ENCODE measurements at places on chromosomes 6 and 20.
A peak's percentile ranks its signal among the peaks of the same experiment; 100 is the strongest.

- DNase-seq, result no peak
Measured at GRCh38 chr6:25465941-25466340, 186.1 kb upstream of the SCGN start.

DNA sequence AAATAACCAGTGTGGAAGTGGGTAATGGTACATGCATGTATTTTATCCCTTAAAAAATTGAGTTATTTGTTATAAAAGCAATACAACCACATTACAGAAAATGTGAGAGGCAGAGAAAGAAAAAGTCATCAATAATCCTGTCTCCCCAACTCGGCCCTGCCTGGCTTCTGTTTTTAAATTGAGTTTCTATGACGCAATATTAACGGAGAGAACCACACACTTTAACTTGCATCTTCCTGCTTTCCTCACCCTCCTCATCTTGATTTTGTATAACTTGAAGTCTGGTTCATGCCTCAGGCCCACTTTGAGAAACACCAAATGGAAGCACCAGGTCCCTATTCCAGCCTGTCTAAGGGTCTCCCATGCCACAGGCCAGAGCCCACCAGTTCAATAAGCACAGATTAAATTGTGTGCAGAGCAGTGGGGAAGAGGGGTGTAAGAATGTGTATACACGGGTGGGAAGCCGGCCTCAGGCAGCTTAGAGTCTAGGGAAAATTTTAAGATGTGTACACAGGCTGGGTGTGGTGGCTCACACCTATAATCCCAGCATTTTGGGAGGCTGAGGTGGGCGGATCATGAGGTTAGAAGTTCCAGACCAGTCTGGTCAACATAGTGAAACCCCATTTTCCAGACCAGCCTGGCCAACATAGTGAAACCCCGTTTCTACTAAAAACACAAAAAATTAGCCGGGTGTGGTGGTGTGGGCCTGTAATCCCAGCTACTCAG lies 15.9 kb downstream of the KCNK5 start:
- DNase-seq, result no peak

DNA sequence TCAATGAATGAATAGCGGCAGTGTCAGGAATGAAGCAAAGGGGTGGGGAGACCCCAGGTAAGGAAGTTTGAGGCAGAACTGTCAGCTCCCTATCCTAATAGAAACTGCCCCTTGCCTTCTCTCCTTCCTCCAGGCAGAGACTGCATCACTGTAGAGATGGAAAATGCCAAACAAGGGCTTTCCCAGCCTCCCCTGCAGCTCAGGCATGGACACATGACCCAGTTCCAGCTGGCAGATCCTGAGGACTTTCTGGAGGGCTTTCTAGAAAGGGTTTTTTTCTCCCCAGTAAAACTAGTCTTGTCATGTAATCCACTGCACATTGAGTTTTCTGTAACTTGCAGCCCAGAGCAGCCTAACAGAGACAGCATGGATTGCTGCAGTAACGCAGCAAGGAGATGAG lies 17.9 kb upstream of the PNPLA1 start:
- no peak for DNase-seq

GRCh38 chr20:62479656-62480055 lies 3.9 kb upstream of the GATA5 start:
- no peak for DNase-seq

DNA sequence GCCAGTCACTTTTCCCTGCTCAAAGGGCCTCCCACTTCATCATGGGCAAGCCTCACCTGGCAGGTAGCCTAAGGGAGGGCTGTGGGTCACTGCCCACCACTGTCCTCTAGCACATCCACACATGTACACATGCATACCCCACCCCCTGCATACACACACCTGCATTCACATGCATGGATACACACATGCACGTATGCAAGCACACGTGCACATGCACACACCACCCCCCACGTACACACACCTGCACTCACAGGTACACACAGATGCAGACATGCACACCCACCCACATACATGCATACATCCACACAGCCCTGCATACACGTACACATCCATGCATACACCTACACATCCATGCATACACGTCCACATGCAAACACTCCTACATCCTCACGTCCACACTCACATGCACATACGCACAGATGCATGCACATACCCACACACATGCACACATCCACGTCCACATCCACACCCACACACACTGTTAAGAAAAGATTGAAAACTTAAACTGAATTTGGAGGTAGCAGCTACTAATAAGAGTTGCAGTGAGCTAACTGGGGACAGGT lies 14.0 kb upstream of the EXOC2 start:
- DNase-seq, result no peak

GRCh38 chr6:138115877-138116660 lies 8.8 kb upstream of the PERP start:
- DNase-seq, result peak; percentile 54

DNA sequence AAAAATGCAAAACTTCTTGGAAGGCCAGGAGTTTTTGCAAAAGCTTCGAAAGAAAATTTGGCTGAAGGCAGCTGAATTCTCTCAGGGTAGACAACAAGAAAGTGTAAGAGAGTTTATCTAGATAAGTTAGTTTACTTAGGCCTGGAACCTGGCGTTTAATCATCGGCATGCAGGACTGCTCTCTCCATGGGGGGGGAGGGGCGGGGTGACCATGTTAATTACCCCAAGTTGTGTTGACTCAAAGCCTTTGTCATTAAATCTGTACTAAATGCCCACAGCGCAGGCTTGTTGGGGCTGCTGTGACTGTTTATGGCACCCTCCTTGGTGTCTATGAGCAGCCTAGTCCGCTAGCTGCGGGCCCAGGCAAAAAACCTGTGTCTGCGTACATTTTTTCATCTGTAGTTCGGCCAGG lies 20.1 kb upstream of the ZNF451 start:
- no peak for DNase-seq

DNA sequence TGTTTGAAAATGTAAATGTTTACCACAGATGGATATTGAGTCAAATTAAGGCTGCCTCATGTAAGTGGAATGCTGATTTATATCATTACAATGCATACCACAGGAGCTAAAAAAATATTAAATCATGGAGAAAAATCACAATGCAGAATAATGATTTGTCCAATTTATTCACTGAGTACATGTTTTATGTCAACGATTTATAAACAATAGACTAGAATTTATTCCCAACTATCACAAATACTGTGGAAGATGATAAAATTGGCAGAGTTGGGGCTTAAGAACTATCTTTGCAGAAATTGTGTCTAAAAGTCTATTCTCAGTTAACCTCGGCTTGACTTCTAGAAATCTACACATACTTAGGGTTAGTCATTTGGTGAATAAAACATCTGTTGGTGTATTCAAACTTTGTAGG lies 472.1 kb upstream of the MARCKS start:
- DNase-seq, result no peak

GRCh38 chr20:18705910-18706309 lies 107.7 kb upstream of the SCP2D1 start:
- DNase-seq, result no peak

DNA sequence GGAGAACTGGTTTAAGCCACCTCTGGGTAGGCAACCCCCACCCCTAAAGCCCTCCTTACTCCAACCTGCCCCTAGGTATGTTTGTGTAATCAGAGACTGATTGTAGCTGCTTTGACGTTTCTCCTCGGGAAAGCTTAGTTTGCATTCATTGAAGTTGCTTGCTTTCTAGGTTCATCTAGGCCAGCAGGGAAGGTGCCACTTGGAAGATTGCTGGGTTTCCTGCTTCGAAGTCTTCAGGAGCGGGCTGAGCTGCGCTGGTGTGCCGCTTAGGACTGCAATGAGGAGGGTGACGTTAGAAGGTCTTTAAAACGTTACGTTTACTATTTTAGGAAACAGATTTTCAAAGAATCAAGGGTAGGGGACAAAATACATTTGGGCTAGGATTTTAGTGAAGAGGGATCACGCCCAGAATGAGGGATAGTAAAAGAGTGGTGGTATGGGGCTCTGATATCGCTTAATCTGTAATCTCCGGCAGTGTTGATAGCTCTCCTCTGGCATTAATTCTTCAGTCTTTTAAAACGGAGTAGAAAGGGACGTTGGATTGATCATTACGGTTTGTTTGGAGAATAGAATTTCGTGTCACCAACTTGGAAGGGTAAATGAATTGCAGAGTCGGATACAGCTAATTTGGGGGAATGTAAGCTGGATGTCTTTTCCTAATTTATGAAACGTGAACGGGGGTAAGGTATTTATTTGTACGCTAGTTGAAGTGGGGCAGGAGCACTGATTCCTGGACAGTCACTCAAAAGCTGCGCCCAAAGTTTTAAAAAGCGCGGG lies 92.6 kb upstream of the PRDM1 start:
- DNase-seq, result no peak

GRCh38 chr20:16926626-16927430 lies 178.7 kb downstream of the OTOR start:
- no peak for DNase-seq

DNA sequence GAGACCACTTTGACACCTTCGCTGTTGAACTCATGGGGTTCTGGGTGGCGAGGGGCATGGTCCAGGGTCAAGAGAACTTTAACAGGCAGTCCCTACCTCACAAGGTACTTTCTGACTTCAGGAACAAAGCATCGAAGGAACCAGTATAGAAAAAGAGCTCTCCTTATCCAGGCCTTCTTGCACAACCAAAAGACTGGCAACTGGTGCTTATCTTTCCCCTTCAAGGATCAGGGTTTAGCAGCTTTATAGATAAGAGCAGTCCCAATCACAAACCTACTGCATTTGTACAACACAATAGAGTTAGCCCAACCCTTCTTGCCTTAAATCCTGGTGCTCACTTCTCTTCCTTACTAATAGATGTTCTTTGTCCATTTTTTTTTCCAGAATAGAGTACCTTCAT lies 116.3 kb downstream of the SNX5 start:
- no peak for DNase-seq

DNA sequence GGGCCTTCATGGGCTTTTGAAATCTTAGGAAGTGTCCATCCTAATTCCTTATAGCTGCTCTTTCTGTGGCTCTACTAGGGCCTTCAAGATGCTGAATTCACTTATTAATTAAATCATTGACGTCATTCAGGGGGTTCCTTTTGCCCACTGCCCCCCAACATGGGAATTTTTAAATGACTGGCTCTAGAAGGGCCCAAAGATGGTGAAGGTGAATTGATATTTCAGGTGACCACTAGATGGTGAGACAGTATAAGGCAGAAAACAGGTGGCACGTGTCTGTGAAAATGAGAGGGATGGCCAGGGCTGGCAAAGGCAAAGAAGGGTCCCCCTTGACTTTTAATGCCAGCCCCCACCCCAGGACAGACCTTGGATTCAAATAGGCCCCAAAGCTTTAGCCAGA lies 11.8 kb downstream of the GNAS start:
- no peak for DNase-seq

DNA sequence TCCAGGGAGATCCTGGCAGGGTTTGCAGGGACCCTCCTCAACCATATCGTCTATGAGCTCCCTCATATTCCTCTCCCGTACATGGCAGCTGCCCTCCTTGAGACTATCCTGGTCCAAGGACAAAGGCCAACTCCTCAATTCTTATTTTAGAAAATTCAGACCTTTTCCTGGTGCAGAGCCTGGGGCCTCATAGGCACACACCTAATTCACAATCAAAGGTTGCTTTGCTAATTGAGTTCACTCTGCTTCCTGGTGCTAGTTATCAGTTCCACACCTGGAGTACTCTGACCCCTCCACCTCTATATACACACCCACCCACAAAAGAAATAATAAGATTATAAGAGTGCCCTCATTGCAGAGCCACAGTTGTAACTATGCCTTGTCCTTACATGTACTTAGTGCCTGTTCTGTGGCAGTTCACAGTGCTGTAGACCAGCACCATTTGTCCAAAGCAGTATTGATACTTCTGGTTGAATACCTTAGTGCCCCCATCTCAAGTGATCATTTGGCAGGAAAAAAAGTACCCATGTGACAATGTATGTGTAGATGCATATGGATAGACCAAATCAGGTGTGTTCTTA lies 38.7 kb downstream of the GSS start:
- DNase-seq, result no peak

DNA sequence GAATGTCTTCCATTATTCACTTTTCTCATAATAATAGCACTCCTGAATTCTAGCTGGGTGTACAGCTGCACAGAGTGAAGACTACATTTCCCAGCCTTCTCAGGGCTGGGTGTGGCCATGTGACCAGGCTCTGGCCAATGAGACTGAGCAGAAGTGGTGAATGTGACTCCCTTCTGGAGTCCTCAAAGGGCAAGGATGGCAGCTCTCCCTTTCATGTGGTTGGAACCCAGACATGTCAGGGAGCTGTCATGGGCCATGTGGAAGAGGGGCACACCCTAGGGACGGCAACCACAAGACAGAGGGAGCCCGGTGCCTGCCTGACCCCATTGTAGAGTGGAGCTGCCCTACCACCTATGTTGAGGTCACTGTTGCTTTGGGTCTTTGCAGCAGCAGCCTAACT lies 312.8 kb upstream of the SULF2 start:
- no peak for DNase-seq

DNA sequence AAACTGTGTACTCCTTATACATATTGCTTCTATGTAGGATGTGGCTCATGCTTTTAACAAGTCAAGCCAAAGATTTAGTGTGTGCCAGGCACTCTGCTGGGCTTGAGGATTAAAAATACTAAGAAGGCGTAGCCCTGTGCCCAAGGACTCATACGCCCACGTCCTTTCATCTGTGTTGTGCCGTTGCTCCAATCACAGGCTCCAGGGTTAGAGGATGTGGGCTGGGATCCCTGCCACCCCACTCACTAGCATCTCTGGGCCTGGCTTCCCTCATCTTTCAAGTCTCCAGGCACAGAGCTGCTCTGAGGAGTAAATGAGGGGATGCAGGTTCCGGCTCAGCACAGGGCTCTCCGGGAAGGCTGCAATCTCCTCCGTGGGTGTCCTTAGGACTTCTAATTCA lies 214.2 kb downstream of the SYNDIG1 start:
- DNase-seq, result no peak

- DNase-seq, result no peak
Measured at GRCh38 chr20:51204794-51205193, 181.9 kb upstream of the KCNG1 start.

DNA sequence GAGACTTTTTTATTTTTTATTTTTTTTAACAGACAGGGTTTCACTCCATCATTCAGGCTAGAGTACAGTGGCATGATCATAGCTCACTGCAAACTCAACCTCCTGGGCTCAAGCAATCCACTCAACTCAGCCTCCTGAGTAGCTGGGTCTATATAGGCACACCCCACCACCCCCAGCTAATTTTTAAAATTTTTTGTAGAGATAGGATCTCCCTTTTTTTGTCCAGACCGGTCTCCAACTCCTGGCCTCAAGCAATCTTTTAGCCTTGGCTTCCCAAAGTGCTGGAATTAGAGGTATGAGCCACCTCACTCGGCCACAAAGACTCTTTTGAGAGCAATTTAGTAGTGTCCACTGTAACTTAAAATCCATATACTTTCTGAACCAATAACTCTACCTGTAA lies 103.3 kb upstream of the DST start:
- no peak for DNase-seq

- no peak for DNase-seq
Measured at GRCh38 chr6:16799279-16800193, 38.3 kb upstream of the ATXN1 start.

Measured in smooth muscle cell of the brain vasculature (primary cell).